Heart right ventricle (tissue), 16 donors: ENCODE measurements at places on chromosomes 12 and 14.
A peak's percentile ranks its signal among the peaks of the same experiment; 100 is the strongest.

DNA sequence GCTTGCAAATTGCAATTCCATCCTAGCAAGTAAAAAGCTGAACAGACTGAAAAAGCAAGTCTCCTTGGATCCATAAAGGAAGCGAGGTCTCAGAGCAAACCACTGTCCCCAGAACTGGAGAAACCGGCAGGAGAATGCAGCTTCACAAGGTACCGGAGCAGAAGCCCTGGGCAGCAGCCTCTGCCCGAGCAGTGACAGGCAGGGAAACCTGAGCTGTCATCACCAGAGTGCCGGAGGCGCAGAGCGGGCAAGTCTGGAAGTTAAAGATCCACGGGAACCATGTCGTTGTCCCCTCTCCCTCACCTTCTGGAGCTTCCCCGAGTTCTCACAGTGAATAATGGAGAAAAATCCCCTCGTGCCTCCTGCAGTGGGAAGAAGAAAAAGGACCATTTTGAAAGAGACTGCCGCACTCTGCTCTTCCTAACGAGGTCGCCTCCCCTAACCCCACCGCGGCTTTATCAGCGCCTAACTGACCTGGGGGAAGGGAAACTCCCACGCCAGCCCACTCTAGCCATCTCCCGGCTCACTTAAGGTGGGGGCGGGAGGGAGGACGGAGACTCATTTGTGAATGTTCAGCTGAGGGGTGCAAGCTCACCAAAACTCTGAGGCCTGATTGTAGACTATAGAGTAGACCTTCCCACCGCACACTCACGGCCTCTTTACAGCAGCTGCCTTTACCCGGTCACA lies 27.8 kb downstream of the FBXL14 start:
- no peak for DNase-seq

GRCh38 chr12:90390947-90391346 lies 564.0 kb downstream of the CCER1 start:
- no peak for DNase-seq

DNA sequence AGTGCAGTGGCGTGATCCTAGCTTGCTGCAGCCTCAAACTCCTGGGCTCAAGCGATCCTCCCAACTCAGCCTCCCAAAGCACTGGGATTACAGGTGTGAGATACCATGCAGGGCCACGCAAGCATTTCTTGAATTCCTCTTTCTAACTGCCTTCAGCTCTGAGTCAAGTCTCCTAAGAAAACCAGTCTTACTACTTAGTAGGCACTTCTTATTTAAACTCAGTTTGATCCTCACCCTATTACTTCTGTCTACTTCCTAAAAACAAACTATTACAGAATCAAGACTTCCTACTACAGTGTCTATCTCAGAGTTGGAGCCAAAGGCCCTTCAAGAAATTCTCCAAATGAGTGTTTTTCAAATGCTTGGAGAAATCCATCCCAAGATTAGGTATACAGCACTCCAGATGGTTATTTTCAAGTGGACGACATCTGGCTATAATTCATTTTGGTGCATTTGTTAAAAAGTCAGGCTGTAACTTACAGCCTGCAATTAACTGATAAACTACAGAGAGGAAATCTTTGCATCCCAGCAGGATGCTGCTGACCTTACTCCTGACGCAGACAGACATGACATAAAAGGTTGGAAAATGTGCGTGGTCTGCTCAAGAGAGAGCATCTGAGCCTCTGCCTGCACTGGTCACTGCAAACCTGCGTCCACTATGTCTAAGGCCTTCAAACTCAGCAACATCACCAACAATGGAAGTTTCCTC lies 34.7 kb downstream of the SSH1 start:
- DNase-seq, result no peak

DNA sequence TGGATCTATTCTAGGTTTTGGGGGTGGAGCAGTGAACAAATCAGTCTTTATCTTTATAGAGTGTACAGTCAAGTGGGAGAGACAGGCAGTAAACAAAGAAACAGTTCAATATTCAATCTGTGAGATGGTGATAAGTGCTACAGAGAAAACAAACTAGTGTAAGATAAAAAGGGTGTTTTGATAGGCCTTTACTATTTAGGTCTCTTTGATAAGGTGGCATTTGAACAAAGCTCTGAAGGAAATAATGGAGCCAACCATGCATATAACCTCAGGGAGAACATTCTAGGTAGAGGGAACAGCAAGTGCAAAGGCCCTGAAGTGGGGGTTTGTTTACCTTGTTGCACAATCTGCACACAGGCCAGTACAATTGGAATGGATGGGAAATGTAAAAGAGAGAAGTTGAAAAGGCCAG lies 47.3 kb downstream of the PTPN11 start:
- DNase-seq, result no peak

DNA sequence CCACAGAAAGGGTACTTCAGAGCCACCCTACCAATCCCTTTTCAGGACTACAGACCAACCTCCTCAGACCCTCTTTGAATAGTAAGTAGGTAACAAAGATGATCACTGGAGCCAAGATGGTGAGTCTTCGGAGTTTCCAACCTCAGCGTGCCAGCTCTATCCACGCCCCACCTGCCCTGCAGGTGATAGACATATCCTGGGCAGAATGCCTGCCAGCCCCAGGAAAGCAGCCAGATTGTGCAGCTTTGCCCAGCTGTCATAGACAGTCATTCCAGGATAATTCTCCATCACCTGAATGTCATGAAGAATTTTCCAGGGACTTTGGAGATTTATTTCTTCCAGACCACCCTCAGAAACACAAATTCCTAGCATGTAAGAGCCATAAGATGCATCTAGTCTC lies 434.4 kb downstream of the RGS6 start:
- no peak for DNase-seq

- DNase-seq, result peak; percentile 48
These were observed 657 bp downstream of the PEBP1 start for GRCh38 chr12:118136559-118137003.

DNA sequence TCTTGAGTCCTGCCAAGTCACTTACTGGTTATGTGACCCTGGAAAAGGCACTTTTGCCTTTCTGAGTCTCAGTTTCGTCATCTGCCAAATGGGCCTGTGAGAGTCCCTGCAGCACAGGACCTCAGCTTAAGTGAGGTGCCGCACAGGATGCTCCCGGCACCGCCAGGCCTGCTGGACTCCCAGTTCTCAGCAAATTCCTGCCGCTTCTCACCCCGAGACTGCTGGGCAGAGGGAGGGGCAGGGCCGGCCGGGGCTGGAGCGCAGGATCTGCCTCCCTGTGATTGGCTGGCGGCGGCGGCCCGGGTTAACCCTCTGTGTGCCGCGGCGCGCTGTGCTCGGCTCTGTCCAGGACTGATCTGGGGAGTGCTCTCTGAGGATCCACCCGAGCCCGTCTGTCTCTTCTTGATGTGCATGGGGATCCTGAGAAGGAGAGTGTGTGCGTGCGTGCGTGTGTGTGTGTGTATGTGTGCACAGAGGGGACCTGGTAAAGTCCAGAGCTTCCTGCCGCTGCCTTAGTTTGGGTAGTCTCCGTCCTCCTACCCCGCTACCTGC lies 8.6 kb downstream of the SETD1B start:
- no peak for DNase-seq
